ENCODE measurements at places on chromosomes 6 and 20.

- DNase-seq = no peak
Observed at GRCh38 chr20:47244451-47244850, 112.0 kb downstream of the ZMYND8 start.

DNA sequence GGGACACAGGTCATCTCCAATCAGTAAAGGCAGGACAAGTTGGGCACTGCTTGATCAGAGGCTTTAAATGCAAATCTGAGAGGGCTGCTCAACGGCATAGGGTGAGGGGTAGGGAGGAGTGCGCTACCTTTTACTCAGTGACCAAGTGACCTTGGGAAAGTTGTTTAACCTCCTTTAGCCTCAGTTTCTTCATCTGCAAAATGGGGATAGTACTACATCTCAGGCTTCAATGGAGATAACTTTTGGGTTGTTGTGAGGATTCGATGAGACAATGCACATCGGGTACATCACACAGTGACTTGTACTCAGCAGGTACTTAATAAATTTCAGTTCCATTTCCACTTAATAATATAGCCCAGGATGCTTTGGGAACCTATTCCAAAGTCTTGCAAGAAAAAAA is 22.6 kb downstream of the MDGA1 start:
- no peak for DNase-seq

- no peak for DNase-seq
Observed at GRCh38 chr6:110622912-110623578, 146.6 kb upstream of the SLC22A16 start.

- DNase-seq = no peak
Observed at GRCh38 chr6:3418496-3419060, 38.3 kb downstream of the SLC22A23 start.

GRCh38 chr20:9935285-9935684 is 96.4 kb upstream of the PAK5 start:
- DNase-seq = no peak

DNA sequence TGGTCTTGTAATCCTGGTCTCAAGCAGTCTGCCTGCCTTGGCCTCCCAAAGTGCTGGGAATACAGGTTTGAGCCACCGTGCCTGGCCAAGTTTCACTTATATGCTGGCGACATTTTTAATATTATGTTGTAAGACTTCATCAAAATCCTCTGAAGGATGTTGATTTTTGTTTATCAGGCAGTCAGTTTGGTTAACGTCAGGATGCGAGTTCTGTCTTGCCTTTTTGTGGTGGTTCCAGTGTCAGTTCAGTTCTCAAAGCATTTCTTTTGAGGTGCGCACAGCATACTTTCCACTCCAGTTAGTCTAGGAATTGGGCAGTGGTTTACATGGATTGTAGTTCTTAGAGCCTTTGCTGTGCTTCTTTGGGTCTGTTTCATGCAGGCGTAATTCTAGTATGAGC is 24.9 kb downstream of the SCAF8 start:
- DNase-seq = no peak

DNA sequence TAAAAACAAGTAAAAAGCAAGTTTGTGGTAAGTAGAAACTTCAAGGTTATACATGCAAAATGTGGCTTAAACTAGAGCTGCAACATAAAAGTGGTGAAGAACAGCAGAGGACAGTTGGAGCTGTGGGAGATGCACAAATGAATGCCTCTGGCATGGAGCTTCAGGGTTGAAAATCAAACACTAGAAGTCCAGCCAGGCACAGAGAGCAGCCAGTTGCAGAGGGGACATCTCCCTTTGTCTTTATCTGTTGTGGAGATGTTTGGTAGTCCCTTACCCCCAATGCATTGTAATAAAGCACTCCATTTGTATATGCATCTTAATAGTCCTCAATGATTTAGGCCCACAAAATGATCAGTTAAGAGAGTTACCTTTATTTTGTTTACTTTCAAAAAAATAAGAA is 73.1 kb upstream of the C20orf144 start:
- DNase-seq = no peak

GRCh38 chr6:109770779-109771178 is 79.7 kb downstream of the FIG4 start:
- no peak for DNase-seq

DNA sequence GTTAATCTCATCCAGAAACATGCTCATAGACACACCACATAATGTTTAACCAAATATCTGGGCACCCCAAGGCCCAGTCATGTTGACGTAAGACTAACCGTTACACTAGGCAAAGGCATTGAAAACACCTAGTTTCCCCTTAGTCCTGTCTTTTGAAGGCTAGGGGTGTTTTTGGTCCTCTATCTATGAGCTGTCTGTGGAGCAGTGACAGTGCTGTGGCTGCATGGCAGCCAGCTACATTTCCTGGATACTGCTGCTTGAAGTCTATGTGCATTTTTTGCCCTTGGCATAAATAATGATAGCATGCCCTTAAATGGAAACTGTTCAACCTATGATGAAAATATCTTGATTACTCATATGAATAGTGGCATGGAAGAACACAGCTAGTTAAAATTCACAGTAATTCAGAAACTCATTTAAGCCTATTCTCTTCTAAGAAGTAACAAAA is 18.6 kb downstream of the FARS2 start:
- DNase-seq = no peak

- DNase-seq = no peak
Observed at GRCh38 chr6:80771941-80772340, 665.5 kb downstream of the BCKDHB start.

GRCh38 chr6:39806278-39806677 is 14.1 kb downstream of the DAAM2 start:
- DNase-seq = no peak

GRCh38 chr6:28458568-28458967 is 15.3 kb upstream of the ZSCAN23 start:
- DNase-seq = no peak

GRCh38 chr20:61743606-61744005 is 322.1 kb downstream of the TAF4 start:
- DNase-seq = no peak

GRCh38 chr20:34085544-34086040 is 26.5 kb downstream of the EIF2S2 start:
- no peak for DNase-seq

DNA sequence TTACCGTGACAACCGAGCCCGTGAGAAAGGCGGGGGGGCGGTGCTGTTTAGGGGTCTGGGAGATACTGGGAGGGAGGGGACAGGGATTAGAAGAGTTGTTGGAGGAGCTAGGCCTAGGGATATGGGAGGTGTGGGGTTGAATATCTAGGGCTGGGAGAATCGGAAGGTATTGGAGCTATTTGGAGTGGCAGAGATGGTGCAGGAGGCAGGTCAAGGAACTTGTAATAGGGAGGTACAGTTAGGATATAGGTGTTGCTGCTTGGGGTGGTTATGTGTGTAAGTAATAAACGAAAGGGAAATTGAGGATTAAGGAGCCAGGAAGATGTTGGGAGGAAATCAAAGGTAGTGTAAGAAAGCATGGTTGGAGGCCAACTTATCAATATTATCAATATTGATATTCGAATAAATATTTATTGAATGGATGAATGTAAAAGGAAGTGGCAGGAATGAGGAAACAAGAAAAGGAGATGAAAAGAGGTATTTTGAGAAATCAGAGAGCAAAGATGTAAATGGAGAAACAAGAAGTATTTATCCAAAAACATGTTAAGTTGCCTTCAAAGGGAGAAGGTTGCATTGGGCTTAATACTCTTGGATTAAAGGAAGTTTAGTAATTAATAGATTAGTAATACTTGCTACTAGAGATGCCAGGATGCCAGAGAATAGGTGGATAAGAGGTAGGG is 602 bp downstream of the PPP1R11 start:
- DNase-seq = no peak

DNA sequence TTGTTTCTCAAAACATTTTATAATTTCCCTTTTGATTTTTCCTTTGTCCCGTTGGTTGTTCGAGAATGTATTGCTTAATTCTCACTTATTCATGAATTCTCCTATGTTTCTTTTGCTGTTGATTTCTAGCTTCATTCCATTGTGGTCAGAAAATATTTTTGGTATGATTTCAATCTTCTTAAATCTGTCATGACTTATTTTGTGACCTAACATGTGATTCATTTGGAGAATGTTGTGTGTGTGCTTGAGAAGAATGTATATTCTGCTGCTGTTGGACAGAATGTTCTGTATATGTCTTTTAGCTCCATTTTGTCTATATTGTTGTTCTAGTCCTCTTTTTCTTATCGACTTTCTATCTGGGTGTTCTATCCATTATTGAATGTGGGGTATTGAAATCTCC is 286.2 kb upstream of the RNF217 start:
- DNase-seq = no peak

DNA sequence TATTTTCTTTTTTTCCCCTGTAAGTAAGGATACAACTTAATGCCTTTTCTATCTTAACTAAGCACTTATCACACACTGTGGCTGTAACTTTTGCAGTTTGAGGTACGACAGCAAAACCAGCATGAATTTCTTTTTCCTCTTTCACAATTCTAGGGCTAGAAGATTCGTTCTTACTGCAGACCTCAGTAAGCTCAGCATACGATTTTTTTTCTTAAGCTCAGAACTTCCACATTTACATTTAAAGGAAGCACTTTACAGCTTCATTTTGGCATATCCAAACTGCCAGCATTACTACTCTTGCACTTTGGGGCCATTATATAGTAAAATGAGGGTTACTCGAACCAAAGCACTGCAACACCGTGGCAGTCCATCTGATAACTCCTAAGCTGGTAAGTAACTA is 889 bp upstream of the CHMP4B start:
- DNase-seq = no peak

DNA sequence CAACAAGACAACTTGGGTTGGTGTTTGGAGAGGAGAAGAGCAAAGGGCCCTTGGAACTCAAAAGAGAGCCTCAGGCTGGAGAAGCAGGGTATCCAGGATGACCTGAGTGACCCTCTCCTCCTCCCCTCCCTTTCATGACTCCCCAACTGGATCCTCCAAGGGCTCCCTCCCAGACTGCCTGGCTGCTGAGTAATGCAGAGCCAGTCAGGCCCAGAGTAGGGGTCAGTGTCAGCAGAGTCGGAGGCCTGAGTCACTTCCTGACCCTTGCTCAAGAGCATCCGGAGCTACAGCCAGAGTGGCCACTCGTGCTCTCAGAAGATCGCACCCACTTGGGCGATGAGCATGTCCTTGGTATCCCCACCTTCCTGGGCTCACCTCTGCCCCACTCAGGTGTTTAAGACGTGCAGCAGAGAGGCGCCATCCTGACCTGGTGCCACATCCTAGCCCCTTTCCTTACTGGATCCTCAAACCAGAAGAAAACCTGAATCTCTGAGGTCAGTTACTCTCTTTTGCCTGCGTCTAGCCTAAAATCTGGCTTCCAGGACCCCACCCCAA is 2.8 kb upstream of the MAPK13 start:
- DNase-seq = no peak

DNA sequence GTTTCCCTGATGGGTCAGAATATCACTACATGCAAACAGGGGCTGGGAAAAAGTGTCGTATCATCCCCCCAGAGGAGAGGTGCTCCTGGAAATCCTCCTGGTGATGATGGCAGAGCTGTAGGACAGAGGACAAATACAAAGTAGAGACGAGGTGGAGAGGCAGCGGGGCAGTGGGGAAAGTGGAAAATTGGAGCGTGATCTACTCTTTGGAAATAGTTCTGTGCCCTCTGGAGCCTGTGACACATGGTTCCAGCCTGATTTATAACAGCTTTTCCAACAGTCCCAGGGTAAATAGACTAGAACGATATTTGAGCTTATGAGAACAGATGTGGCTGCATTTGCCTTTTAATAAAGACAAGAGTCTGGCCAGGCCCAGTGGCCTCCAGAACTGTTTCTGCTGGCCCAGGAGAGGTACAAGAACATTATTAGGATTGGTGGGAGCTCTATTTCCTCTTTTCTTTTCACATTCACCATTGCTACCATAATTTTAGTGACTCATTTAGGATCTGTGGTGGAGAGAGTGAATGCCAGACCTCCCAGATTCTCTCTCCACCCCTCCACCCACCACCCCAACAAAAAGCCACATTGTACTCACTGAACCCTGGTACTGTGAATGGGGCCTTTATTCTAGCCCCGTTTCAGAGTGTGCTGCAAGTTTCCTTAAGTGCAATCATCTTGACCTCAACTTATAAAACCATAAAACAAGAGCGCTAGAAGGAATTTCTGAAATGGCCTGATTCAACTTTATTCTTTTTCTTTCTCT is 78.3 kb downstream of the BTBD3 start:
- no peak for DNase-seq

DNA sequence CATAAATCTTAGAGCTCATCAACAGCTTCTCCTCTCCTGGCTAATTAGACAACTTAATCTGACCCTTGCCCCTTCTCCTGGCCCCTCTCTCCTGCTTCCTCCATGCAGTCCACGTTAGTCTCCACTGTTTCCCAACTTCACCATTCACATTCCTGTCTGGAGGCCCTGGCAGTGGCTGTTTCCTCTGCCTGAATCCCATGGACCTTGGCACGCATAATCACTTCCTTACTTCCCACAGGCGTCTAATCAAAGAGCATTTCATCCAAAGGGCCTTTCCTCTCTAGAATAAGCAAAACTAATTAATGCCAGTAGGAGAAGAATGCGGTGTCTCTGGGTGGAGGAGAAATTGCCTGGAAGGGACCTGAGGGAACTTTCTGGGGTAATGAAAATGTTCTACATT is 16.4 kb upstream of the XRN2 start:
- no peak for DNase-seq

GRCh38 chr6:154548130-154548830 is 37.8 kb upstream of the CNKSR3 start:
- no peak for DNase-seq

DNA sequence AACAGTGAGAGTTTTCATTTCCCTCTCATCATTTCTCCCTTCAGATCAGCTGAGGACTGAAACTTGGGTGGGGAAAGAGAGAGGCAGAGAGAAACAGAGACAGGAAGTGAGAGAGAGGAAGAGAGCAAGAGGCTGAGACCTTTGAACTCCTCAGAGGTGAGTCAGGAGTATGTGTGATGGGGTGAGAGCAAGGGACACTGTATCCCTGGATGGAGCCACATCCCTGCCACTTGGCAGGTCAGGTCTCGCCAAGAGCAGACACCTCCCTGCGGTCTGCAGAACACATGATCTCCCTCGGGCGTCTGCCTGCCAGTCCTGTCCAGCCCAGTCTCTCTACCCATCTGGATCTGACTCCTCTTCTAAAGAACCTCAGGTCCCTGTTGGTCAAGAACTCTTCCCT is 62.7 kb upstream of the SYNDIG1 start:
- no peak for DNase-seq

- DNase-seq = no peak
Observed at GRCh38 chr6:157047951-157048350, 270.8 kb downstream of the ARID1B start.

DNA sequence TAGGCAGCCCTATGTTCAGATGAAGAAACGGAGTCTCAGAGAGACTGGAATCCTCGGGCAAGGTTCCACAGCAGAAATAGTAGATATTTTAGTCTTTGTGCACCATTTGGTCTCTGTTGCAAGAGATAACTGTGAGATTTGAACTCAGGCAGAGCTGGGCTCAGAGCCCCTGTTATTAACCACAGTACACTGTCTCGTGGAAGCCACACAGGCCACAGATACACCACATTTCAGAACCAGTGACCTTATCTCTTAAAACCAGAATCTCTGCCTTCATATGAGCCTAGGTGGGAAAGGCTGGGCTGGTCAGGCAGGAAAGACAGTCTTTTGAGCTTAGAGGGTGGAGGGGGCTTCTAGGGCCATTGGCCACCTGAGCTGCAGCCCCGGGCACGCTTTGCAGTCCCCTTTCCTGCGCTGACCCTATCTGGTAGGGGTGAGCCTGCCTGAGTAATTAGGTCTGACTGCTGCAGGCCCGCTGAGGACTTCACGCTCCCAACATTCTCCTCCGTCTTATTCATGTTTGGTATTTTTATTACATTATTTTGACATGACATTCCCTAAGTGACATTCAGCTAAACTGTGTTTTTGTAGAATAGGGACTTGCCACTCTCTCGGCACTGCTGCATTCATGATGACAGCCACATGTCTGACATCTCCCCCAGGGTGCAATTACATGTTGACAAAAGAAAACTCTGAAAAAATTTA is 71.1 kb downstream of the KCNB1 start:
- DNase-seq = no peak

Measured in bone marrow (tissue), 2 donors.